ENCODE measurements at places on chromosomes 6 and 20. TPM values are rescaled to one million over a fixed set of nuclear protein-coding genes. Genes with fewer than 3 reads are reported as not detected.

DNA sequence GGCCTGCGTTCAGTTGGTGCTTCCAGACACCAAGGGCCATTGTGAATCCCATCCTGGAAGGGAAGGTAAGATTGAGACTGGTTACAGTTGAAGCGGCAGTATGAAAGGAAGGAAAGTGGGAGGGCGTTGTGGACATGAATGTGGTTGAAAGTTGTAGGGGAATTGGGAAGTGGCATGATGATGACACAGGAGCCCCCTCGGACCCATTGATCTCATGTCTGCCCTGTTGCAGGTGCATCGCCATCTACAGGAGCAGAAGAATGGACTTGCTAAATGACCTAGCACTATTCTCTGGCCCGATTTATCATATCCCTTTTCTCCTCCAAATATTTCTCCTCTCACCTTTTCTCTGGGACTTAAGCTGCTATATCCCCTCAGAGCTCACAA, 5.5 kb downstream of the HLA-DQA1 start:
- DNase-seq = no peak

- peak; percentile 68 for DNase-seq
Measured at GRCh38 chr6:82145926-82146452, 101.6 kb downstream of the IBTK start.

DNA sequence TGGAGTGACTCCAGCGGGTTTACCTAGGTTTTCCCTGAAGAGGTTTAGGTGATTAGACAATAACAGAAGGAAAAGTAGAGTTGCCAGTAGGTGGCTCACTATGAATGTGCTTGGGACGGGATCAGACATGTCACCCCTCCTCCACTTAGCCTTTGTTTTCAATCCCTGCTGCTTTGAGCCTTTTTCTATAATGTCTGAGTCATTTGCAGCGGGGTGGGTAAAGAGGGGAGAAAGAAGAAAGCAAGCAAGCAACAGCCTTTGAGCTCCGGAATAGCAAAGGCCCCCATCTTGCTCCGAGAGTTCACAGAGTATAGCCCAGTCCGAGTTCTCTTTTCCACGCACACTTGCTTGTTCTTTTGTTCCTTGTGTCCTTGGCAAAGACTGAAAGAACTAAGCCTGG, 129.1 kb downstream of the PACRG start:
- peak; percentile 64 for DNase-seq

DNA sequence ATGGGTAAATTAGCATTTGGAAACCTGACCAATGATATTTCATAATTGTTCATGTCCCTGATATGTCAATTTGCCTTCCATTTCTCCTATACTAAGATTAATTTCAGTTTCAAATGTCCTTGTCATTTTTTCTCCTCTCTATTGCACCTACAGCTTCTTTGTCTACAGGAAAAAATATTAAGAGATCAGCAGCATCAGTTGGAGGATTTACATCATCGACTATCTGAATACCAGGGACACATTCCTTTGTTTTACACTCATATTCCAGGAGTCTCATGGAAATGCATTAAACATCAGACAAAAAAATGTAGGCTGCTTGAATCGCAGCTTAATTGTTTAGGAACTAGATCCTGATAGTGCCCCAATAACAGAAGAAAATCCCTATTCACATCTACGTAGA, 188.2 kb downstream of the PRKN start:
- no peak for DNase-seq

- DNase-seq = no peak
Measured at GRCh38 chr6:105645156-105645555, 242.3 kb upstream of the PREP start.

GRCh38 chr6:166413491-166413951, 30.8 kb upstream of the MPC1 start:
- no peak for DNase-seq

The CCDC170 gene
- total RNA-seq = not detected

The ADRM1 gene
- 272 TPM for total RNA-seq

The CYP21A2 gene
- not detected for total RNA-seq

The ALDH8A1 gene
- not detected for total RNA-seq

All from M059J (cell line).